ENCODE measurements at places on chromosomes 11 and 22.

DNA sequence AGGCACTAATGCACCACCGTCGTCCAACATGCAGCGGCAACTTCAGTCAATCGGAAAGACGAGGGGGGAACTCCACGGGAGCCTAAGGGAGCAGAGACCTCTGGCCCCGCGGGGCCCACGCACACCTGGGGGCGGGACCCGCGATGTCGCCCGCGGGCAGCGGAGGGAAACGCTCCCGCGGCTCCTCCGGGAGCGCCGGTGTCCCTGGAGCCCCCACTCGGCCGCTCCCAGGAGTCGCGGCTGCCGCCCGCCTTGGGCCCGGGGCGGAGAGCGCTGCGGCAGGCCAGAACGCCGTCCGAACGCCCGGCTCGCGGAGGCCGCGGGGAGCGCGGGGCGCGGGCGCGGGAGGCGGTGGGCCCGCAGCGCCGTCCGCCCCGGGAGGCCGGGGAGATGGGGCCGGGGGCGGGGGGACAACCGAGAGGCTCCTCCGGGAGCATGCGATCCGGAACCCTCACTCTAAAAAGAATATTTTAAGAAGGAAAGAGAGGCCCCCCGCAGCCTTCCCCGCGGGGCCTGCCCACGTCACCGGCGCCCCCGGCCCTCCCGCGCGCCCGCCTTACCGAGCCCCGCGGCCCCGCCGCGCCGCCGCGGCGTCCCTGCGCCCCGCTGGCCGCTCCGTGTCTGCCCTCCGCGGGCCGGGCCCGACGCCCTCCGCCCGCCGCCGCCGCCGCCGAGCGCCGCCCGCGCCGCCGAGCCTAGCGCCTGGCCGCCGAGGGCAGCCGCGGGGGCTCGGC is 86.6 kb upstream of the ARHGAP32 start:
- no peak for DNase-seq

DNA sequence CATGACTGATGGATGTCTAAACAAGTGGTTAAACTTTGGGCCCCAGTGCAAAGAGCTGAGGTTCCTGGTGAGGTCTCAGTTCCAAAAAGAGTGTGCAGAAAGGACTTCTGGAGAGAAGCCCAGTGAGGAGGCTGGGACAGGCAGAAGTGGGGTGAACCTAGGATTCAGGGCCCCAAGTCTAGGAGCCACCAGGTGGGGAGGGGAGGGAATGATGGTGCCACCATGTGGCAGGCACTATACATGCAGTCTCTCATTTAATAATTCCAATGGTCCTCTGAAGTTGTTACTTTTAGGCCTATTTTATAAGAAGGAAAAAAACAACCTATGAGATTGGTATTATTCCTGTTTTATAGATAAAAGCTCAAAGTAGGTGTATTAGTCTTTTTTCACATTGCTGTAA is 102.0 kb downstream of the INSC start:
- no peak for DNase-seq

- no peak for DNase-seq
Measured at GRCh38 chr22:41242396-41243117, 1.8 kb upstream of the CHADL start.

- peak; percentile 62 for DNase-seq
Measured at GRCh38 chr22:46355369-46355995, 20.0 kb downstream of the TRMU start.

GRCh38 chr11:128262463-128263345 is 324.7 kb downstream of the ETS1 start:
- DNase-seq: no peak

DNA sequence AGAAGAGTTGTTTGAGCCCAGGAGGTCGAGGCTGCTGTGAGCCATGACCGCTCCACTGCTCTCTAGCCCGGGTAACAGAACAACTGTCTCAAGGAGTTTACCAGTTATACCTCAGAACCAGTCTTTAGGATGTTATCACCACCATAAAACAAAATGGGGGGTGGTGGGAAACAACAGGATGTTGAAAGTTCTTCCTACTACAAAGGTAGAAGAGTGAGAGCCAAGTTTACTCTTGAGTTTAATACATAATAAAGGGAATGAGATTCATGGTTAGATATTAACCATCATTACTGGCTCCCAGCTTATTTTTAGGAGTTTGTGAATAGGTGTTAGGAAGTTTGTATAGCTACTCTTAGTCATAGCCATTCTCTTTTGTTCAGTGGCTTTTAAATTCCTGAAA is 78.8 kb upstream of the HORMAD2 start:
- no peak for DNase-seq

GRCh38 chr22:47221840-47222615 is 459.6 kb downstream of the TBC1D22A start:
- no peak for DNase-seq

DNA sequence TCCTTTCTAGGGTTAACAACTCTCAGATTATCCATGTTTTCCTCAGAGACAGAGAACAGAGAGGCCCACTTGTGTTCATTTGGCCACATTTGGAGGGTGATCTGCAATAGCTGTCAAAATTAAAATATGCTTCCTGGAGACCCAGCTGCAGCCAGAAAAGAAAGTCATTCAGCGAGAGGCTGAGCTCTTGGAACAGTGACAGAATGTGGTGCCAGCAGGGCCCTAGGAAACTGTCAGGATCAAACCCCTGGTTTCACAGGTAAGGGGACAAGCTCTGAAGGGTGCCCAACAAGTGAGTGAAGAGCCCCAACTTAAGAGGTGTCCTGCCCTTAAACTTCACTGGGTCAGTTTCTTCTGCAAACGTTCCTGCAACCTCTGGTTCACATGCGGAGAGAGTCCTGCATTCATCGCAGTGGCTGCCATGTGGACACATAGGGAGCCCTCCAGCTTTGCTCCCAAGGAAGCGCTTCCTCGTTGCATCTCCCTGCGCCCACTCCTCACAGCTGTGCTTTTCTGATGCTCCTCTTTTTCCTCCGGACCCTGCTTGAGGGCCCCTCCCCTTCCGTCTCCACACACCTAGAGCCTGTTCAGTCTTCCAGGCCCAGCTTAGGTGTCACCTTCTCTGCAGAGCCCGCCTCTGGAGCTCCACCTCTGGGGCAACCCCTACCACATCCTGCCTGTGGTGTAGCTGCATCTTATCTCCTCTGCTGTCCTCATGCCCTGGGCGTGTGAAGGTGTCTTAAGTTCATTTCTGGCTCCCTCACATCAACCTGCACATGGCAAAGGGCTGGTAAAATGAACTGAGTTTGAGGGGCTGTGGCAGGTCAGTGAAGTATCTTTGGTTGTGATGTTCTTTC is 3.9 kb downstream of the UCP3 start:
- DNase-seq: peak; percentile 59

DNA sequence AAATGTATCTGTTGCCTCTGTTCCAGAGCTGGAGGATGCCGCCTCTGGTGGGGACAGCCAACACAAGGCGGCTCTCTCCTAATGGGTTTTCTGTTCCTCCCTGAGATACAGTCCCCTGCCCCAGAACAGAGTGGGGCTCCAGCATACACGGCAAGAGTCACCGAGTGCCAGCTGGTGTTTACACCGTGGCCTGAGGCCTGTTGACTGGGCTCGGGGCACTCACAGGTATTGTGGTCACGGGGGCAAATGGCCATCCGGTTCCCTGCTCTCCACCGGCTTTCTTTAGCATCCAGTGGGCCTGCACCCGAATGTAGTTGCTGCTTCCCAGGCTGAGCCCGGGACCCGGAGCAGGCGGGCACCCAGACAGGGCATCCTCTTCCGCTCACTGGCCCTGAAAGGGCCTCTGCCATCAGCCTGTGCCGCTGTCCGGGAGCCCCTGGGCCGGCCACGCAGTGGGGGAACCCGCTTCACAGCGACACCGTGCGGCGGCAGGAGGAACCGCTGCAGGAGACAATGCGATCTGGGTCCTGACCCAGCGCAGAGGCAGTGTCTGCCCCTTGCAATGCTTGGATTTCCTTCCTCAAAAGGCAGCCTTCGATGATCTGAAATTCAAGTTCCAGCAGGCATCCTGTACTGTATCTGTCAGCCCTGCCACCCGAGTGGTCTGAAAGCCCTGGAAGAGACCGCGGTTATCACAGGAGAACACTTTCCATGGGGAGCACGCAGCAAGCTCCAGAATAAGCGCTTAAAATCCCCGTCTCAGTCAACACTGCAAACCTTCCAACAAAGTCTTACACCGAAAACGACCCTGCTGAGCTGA is 859 bp upstream of the KRTAP5-5 start:
- peak; percentile 84 for DNase-seq
